ENCODE measurements at places on chromosomes 11 and 22. TPM values are rescaled to one million over a fixed set of nuclear protein-coding genes. Genes with fewer than 3 reads are reported as not detected.

DNA sequence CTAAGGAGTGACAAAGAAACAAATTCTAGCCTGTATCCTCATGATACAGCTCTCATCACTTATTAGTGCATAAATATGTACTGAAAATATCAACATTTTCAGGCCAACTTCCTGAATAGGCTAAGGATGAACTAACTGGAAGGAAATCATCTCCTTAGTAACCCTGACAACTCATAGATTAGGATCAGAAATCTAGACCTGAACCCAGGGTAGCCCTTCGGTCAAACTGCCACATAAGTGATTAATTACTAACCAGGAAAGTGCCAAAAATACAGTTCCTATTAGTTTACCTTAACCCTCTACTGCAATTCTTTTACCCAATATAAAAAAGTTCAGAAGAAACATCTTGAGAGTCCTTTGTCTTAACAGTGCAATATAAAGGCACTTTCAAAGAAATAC lies 40.0 kb downstream of the AMBRA1 start:
- DNase-seq: peak; percentile 73

DNA sequence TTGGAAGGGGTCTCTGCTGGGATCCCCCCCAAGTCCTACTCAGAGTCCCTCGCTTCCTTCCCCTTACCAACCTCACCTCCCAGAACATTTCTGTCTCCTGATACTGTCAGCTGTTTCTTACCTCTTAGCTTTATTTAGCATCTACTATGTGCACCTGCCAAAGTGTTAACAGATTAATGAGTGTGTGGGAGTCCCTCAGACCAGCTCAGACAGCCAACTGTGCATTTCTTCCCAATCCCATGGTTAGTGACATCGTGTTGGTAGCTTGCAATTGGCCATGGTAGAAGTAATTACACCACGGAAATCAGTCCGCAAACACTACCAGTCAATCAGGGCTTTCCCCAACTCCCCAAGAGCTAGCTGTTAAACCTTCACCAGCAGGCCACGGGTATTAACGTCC lies 150.6 kb downstream of the DSCAML1 start:
- no peak for DNase-seq

GRCh38 chr11:65452806-65453490 lies 30.4 kb downstream of the NEAT1 start:
- DNase-seq: peak; percentile 68

GRCh38 chr11:101459020-101459419 lies 124.8 kb downstream of the TRPC6 start:
- DNase-seq: no peak

- DNase-seq: no peak
Observed at GRCh38 chr22:25779890-25780289, 37.9 kb downstream of the MYO18B start.

DNA sequence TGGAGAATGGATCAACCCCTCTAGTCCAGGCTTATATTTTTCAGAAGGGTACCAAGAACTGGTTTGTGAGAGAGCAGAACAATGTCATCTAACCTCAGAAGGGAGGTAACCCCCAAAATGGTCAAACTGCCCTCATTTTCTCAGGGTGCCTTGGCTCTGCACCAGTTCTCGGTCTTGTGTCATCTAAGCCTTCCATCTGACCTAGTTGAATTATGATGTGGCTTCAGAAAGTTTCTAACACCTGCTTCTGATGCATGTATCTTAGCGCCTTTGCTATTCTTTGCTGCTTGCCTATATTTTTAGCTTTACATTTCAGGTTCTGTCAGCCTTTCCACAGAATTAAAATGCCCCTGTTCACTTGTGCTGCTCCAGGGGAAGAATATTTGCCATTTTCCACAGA lies 91.7 kb upstream of the E2F8 start:
- no peak for DNase-seq

- DNase-seq: no peak
Observed at GRCh38 chr11:66459138-66459778, 7.4 kb upstream of the PELI3 start.

The GAB4 gene
- not detected for total RNA-seq

DNA sequence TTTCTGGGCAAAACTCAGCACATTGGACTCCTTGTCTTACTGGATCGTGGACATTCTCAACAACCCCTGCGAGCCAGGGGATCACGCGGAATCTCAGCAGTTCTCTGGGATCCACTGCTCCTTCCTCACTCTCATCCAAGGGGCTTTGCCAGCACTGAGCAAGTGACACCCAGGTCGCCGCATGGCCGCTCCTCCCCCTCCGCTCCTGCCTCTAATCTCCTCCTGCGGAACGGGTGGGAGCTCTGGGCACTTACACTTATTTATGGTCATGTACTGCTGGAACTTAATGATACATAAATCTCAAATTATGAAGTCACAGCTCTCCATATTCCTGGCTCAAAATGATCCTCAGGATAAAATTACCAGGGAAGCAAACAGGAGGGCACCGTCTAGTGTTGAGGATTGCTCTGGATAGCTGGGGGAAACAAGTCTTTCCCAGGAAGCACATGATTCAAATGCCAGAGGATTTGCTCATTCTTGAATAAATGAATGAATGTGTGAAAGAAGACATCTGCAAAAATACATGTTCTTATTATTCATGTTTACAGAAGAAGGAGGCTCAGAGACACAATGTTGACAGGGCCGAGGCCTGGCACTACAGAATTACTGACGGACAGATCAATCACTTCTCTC lies 1077.3 kb downstream of the TBC1D22A start:
- no peak for DNase-seq

- peak; percentile 16 for DNase-seq
Observed at GRCh38 chr11:59611570-59612565, 3.7 kb downstream of the OSBP start.

GRCh38 chr22:36470162-36470993 lies 11.1 kb downstream of the TXN2 start:
- DNase-seq: peak; percentile 93

The TMEM86A gene
- 2.7 TPM for total RNA-seq

GRCh38 chr22:36386900-36387708 lies 663 bp downstream of the MYH9 start:
- peak; percentile 50 for DNase-seq

The BIK gene
- 1.7 TPM for total RNA-seq

GRCh38 chr11:70467201-70468085 lies 69.1 kb downstream of the CTTN start:
- DNase-seq: peak; percentile 70

GRCh38 chr11:128723531-128723930 lies 29.7 kb downstream of the FLI1 start:
- no peak for DNase-seq

DNA sequence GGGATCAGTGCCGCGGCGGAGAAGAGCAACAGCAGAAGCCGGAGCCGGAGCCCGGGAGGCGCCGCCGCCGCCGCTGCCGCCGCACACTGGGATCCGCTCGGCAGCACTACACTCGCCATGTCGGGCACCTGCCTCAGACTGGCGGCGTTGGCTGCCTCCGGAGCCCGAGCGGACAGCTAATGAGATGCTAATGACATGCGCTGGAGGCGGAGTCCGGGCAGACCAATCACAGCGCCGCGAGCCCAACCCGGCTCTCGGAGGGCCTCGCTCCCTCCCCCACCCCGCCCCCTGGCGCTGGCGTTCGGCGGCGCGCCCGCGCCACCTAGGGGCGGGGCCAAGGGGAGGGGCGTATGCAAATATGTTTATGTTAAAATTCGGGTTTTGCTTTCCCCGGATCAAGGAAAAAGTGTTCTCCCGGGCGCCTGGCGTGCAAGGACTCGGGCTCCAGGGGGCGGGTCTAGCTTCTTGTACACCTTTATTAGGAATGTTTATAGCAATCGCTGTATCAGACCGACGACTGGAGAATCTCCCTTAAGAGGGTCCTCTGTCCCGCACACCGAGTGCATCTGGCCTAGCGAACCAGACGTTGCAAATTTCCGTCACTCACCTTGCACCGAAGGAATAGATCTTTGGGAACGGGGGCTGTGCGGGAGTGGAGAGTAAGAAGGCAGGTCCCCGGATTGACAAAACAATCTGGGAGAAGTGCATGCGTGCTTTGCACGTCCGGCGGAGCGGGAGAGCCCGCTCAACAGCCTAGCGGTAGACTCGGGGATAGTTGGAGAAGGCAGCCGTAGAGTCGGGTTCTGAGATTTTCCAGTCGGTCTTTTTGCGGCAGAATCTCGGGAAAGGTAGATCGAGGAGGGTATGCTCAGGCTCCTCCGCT lies at the start of gene CADM1:
TSS of gene CADM1 (minus strand) at position 140 of the 883 bp plus-strand sequence.
- peak; percentile 90 for DNase-seq

DNA sequence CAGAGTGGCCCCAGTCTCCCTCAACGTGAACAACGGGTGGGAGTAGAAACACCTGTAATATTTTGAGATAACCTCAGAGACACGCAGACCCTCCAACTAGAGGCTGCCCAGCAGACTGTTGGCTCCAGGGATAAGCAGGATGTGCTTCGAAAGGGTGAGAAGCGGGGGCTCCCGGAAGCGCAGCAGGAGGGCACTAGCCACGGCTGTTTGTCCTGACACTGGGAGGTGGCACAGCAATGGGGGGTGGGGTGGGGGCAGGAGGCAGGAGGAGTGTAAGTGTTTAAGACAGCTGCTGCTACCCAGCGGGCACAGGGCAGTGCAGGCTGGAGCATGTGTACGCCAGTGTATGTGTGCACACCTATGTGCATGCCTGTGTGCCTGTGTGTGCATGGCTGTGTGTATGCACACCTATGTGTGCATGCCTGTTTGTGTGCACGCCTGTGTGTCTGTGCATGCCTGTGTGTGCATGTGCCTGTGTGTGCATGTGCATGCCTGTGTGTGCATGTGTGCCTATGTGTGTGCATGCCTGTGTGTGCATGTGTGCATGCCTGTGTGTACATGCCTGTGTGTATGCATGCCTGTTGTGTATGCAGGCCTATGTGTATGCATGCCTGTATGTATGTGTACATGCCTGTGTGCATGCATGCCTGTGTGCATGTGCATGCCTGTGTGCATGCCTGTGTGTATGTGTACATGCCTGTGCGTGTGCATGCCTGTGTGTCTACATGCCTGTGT lies 154.7 kb downstream of the SHANK2 start:
- no peak for DNase-seq

GRCh38 chr11:59283825-59284772 lies 71.4 kb upstream of the MPEG1 start:
- DNase-seq: peak; percentile 71

GRCh38 chr22:36136988-36137387 lies 23.6 kb downstream of the APOL3 start:
- no peak for DNase-seq

The KCNE3 gene
- 1.1 TPM for total RNA-seq

- DNase-seq: peak; percentile 61
Observed at GRCh38 chr11:68798221-68798813, 43.4 kb downstream of the CPT1A start.

- no peak for DNase-seq
Observed at GRCh38 chr11:67202028-67202427, 64.2 kb upstream of the GRK2 start.

GRCh38 chr11:94153320-94153719 lies 24.7 kb downstream of the PANX1 start:
- DNase-seq: no peak

DNA sequence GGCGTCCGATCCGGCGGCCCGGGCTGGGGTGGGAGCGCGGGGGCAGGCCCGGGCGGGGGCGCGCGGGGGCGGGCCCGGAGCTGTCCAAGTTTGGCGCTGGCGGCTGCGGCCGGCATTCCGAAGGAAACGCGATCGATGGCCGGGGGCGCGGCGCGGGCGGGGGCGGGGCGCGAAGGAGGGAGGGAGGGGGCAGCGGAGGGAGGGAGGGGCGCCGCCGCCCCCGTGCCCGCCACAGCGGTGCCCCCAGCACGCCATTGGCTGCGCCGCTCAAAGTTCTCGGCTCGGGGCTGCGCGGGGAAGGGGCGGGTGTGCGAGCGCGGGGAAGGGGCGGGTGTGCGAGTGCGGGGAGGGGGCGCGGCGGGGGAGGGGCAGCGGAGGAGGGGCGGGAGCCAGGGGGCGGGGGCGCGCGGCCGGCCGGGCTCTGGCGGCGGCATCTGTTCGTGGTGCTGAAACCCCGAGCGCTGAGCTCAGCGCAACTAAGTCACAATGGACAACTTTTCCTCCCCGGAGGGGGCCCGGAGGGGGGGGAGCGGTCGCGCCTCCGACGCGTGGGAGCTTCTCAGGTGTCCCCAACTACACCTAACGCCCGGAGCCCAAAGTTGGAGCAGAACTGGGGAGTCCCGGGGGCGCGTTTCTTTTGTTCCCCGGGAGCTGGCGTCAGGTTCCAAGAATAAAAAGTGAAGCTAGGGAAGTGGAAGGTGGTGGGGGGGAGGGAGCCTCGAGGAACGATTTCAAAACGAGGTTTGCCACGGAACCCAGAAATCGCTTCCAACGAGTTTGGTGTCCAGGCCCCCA lies 2.2 kb downstream of the PHF21B start:
- DNase-seq: peak; percentile 38

The VSIG2 gene
- total RNA-seq: 0.51 TPM

DNA sequence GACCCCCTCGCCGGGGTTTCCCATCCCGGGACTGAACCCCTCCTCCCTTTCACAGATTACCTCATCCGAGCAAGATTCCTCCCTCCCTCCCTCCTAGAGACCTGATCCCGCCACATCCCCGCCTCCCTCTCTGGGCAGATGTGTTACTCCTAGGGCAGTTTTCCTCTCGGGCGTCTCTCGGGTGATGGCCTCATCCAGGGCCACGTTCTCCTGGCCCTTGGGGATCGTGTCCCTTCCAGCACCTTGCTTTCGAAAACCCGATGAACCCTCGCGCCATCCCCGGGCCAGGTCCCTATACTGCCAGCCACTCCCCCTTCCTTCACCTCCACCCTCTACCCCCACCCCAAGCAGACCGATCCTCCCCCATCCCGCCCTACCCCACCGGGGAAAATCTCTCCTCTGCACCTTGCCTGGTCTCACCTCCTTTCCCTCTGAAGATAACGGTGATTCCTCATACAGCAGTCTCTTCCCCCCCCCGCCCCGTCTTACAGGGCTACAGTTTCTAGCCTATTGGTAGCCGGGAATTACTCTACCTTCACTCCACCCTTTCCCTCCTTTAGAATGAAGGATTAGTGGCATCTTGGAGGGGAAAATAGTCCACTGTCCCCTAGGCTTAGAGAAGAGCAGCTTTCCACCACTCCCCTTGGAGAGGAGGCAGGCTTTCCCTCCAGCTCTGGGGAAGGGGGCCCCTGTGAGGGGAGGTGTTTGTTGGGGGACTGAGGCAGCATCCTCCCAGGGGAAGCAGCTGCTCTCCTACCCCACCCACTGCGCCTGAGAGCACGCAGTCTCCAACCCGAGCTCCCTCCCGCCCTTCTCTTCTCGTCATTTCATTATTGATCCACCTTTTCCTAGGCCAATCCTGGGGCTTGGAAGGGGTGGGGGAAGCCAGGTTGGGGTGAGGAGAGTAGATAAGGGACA lies 1.2 kb downstream of the KMT2A start:
- DNase-seq: peak; percentile 45
